Astrocyte (in vitro differentiated cells and primary cell): ENCODE measurements at places on chromosomes 4 and X. TPM values are rescaled to one million over a fixed set of nuclear protein-coding genes. Genes with fewer than 3 reads are reported as not detected.
A peak's percentile ranks its signal among the peaks of the same experiment; 100 is the strongest.

GRCh38 chrX:136825771-136826170 is 45.0 kb upstream of the ARHGEF6 start:
- no peak overlapping the region for H3K27ac ChIP-seq
- H3K36me3 ChIP-seq, result no peaks in the 10 kb centered on the region
- H3K4me1 ChIP-seq, result peaks cover 5% of the 10 kb centered on the region
- H3K27me3 ChIP-seq, result no peaks in the 10 kb centered on the region
- no peak overlapping the region for H3K4me3 ChIP-seq
- no peak for DNase-seq

Gene REELD1
- not detected in 2 replicates for total RNA-seq

DNA sequence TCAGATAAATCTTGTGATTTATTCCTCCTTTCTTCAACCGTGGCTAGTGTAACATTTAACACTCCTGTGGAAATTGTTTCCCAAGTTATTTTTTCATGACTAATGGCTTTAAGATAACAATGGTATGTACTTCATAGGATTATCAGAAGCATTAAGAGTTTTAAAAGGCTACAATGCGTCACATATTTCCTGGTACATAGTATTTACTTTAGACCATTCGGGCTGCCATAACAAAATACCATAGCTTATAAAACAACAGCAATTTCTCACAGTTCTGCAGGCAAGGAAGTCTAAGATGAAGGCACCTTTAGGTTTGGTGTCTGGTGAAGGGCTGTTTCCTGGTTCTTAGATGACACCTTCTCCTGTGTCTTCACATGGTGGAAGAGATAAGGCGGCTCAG is 158.6 kb downstream of the PAPSS1 start:
- DNase-seq, result peak; percentile 71
- H3K4me3 ChIP-seq, result no peak overlapping the region
- no peaks in the 10 kb centered on the region for H3K27me3 ChIP-seq

Gene HUWE1
- 215 and 225 TPM in 2 replicates for total RNA-seq

Gene RBM47
- total RNA-seq, result 2.3 and 2.9 TPM in 2 replicates

Gene EDA
- 1.2 and 1.8 TPM in 2 replicates for total RNA-seq

DNA sequence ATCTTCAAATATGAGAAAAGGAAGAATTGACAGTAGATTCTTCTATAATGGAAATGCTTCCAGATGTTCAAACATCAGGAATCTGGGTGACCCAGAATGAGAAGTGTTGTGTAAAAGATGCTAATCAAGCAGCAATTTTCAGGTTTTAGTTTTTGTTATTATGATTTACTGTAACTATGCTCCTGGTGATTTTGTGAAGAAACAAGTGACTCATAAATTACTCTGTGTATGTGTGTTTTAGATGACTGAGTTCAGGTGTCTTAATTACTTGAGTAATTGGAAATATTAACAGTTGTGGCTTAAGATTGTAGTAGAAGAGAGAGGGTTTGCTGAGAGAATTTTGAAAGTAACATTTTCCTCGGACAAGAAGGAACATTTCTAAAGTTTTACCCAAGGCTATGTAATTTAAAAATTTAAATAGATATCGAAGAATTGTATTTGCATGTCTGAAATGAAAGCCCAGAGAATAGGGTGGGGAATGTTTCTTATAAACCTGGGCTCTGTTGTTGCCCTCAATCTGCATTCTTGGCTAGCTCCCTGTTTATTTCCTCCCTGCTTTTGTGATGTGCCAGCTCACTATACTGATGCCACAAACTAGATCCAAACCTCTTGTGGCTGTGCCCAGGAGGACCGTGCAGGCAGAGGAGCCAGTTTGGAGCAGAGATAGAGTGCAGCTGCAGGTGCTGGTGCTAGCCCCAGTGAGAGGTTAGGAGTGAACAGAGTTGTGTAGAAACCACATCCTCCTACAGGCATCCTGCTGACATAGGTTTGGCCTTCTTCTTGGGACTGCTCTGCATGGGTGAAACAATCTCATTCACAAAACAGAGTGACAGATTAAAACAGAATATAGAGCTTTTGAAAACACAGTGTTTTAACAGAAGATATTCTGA is 25.4 kb upstream of the TNIP3 start:
- no peaks in the 10 kb centered on the region for H3K4me1 ChIP-seq
- DNase-seq, result no peak
- no peaks in the 10 kb centered on the region for H3K27me3 ChIP-seq
- H3K36me3 ChIP-seq, result no peaks in the 10 kb centered on the region

Gene ZNF185
- total RNA-seq, result 7.8 and 16.2 TPM in 2 replicates

Gene HTRA3
- 35.2 and 60.5 TPM in 2 replicates for total RNA-seq

DNA sequence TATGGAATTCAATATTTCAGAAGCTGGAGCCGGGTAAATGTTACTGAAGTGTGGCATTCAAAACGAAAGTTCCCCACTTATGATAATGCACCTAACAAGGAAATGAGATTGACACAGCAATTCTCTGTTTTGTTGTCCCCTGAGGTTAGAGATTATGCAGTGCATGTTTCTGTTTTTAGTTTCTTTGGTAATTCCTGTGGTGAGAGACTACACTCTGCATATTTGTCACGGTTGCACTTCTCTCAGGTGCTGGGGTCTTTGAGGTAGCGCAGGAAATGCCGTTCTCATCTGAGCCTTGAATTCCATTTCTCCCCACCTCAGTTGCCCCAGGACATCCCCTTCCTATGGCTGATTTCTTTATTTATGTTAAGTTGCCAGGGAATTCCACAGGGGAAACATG is 15.3 kb upstream of the BEND4 start:
- no peak for DNase-seq
- no peak overlapping the region for H3K4me3 ChIP-seq
- H3K27ac ChIP-seq, result no peak overlapping the region
- H3K36me3 ChIP-seq, result no peaks in the 10 kb centered on the region
- H3K27me3 ChIP-seq, result no peaks in the 10 kb centered on the region

DNA sequence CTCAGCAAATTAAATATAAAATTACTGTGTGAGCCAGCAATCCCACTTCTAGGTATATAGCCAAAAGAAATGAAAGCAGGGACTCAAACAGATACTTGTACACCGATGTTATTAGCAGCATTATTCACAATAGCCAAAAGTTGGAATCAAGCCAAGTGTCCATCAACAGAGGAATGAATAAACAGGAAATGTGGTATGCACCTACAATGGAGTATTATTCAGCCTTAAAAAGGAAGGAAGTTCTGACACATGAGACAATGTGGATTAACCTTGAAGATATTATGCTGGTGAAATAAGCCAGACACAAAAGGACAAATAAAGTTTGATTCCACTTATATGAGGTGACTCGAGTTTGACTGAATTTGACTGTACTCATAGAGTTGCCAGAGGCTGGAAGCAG is 108.3 kb upstream of the DUSP21 start:
- no peaks in the 10 kb centered on the region for H3K36me3 ChIP-seq
- no peak overlapping the region for H3K4me3 ChIP-seq
- no peak overlapping the region for H3K27ac ChIP-seq
- H3K4me1 ChIP-seq, result no peaks in the 10 kb centered on the region
- DNase-seq, result no peak

DNA sequence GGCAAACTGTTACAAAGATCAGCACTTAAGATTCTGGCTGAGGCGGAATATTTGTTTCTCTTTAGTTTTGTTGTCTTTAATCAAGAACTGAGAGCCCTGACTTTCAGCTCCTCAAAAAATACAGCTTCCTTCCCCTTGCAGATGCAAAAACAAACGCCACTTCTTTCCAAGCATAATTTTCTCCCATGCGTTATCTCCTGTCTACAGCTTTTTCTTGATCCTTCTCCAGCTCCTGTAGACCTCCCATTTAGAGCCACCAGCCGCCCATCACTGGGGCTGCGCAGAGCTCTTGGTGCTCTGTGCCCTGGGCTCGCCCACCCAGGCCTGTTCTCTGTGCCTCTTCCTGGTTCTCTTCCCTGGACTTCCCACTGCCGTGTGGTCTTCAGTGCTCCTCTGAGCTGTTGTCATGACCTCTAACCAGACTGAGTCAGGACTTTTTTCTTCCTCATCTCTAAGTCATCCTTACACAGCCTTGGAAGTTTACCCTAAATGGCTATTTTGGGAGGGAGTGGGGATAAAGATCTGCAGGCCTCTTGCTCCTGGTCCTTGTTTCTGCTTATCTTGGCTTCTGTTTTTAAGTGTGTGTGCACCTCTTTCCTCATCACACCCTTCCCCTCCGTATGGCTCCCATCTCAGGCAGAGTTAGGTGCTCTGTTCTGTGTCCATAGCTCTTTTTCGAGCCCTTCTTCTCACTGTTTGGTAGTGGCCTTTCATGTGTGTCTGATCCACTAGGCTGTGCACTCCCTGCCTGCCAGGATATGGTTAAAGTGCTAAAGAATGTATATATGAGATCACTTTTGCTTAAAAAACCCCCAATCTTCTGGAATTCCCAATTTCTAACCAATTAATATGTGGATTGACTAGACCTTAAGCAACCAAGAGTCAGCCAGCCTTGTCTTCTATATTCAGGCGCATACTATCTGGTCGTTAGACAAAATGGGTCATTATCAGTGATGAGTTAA is 122.5 kb downstream of the PTTG2 start:
- H3K36me3 ChIP-seq, result peaks cover 7% of the 10 kb centered on the region
- H3K4me3 ChIP-seq, result no peak overlapping the region
- peaks cover 35% of the 10 kb centered on the region for H3K4me1 ChIP-seq
- peak; percentile 86 for DNase-seq
- peak overlapping the region; percentile 86 for H3K27ac ChIP-seq

Gene CXCL6
- 16.7 and 18.5 TPM in 2 replicates for total RNA-seq

Gene KCND1
- total RNA-seq, result 5.2 and 5.6 TPM in 2 replicates

GRCh38 chr4:182567119-182567518 is 323.9 kb downstream of the TENM3 start:
- no peak overlapping the region for H3K27ac ChIP-seq
- H3K4me1 ChIP-seq, result peaks cover 3% of the 10 kb centered on the region
- H3K4me3 ChIP-seq, result no peak overlapping the region
- H3K36me3 ChIP-seq, result peaks cover 2% of the 10 kb centered on the region

- no peaks in the 10 kb centered on the region for H3K36me3 ChIP-seq
- DNase-seq, result peak; percentile 60
These were observed 905.3 kb upstream of the INTU start for GRCh38 chr4:126727461-126727860.

- H3K4me3 ChIP-seq, result no peak overlapping the region
- no peaks in the 10 kb centered on the region for H3K27me3 ChIP-seq
- H3K4me1 ChIP-seq, result no peaks in the 10 kb centered on the region
- DNase-seq, result no peak
- H3K36me3 ChIP-seq, result no peaks in the 10 kb centered on the region
These were observed 182.0 kb downstream of the RASL11B start for GRCh38 chr4:53043891-53044650.

GRCh38 chr4:143285696-143286437 is 50.8 kb upstream of the GAB1 start:
- no peaks in the 10 kb centered on the region for H3K27me3 ChIP-seq
- no peak overlapping the region for H3K27ac ChIP-seq
- DNase-seq, result no peak
- H3K4me3 ChIP-seq, result no peak overlapping the region

Gene BEX3
- 221 and 241 TPM in 2 replicates for total RNA-seq

DNA sequence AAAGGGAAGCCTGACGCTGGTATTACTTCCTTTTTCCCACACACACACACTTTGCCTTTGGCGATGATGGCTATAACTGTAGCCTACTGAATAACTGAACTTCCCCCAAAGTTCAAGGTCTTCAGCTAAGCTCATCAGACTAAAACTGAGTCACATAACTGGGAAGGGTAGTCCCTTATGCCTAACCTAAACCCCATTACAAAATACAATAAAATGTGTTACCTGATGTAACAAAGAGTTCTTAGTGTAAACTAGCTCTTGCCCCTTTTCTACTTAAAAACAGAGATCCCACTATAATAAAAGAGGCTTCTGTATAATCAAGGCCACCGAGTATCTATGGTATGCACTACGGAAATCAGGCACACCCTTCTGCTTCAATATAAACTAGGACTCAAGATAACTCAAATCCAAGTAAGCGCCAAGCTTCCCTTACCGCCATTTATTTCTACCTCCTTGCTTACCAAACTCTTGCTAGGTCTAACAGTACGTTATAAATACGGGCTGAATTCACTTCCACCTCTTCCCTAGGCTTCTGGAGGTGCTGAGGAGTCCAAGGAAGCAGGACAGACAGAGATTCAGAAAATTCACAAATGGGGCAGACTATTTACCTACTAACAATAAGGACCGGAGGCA is 2.4 kb downstream of the OTUD4 start:
- H3K4me3 ChIP-seq, result peak overlapping the region; percentile 99
- H3K36me3 ChIP-seq, result no peaks in the 10 kb centered on the region
- H3K27me3 ChIP-seq, result no peaks in the 10 kb centered on the region
- peak; percentile 27 for DNase-seq
- H3K27ac ChIP-seq, result peak overlapping the region; percentile 94

Gene TKTL2
- total RNA-seq, result not detected in 2 replicates

DNA sequence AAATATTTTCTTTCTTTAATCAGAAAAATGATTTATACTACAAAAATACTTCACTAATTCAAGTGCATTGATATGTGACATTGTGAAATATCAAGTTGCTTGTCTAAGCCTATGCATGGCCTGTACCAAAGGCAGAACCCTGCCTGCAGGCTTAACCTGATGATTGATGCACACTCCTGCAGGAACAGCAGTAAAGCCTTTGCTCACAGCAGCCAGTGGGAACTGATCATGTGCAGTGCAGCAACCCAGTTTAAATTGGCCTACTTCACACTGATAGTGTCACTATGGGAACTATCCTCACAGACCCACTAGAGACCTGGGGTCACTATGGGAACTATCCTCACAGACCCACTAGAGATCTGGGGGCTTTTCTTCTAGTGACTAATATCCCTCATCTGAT is 603.8 kb downstream of the RAPGEF2 start:
- no peak overlapping the region for H3K4me3 ChIP-seq
- H3K4me1 ChIP-seq, result no peaks in the 10 kb centered on the region
- DNase-seq, result no peak
- H3K27me3 ChIP-seq, result no peaks in the 10 kb centered on the region
- no peaks in the 10 kb centered on the region for H3K36me3 ChIP-seq
- H3K27ac ChIP-seq, result no peak overlapping the region

Gene RTL9
- 0.91 and 0.94 TPM in 2 replicates for total RNA-seq
